Activated T-cell treated with anti-CD3 and anti-CD28 coated beads, Interleukin-2, amount 50 U/mL, for 1 hour (primary cell): ENCODE measurements at places on chromosomes 1 and 21.

GRCh38 chr1:150807249-150808023 is 624 bp downstream of the CTSK start:
- DNase-seq: no peak

- no peak for DNase-seq
Measured at GRCh38 chr1:103492003-103492625, 33.4 kb upstream of the RNPC3 start.

DNA sequence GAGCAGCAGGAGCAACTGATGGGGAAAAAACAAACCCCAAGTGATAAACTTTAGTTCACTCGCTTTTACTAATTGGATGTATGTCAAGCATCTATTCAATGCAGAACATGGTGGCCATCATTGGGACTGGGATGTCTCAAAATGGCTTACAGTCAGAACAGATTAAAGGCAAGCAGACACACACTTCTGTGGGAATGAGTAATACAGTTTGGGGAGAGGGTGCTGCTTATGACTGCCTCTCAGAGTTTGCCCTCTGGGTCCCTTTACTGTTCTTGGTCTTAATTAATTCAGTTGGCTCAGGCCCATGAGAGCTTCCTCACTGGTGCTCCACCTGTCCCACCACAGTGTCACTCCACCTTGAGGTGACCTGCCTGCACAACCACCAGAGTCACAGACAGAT is 119.5 kb downstream of the TBX19 start:
- DNase-seq: no peak

DNA sequence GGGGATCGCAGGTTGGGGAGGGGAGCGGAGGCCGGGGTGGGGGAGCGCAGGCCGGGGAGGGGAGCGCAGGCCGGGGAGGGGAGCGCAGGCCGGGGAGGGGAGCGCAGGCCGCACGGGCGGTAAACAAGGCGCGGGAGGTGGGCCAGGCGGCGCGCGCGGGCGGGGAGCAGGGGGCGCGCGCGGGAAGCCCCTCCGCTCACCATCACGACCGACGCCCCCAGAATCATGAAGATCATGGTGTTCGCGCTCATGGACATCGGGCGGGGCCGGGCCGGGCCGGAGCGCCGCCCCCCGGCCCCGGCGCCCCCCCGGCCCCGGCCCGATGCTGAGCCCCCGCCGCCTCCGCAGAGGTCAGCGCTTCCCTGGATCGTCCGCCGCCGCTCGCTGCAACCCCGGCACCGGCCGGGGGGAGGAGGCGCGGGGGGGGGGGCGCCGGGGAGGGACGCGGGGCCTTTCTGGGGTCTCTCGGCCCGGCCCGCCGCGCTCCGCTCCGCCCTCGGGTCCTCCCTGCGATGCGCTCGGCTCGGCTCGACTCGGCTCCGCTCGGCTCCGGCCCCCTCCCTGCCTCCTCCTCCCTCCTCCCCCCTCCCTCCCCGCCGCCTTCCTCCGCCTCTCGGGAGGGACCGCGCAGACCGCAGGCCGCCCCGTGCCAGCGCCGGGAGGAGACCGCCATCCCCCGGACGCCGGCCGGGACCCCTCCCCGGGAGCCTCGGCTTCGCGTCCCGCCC is at the start of gene TMEM240:
TSS of gene TMEM240 (minus strand) at position 535 of the 728 bp plus-strand sequence. CDS start at position 257, 278 bp downstream.
- DNase-seq: peak; percentile 61

DNA sequence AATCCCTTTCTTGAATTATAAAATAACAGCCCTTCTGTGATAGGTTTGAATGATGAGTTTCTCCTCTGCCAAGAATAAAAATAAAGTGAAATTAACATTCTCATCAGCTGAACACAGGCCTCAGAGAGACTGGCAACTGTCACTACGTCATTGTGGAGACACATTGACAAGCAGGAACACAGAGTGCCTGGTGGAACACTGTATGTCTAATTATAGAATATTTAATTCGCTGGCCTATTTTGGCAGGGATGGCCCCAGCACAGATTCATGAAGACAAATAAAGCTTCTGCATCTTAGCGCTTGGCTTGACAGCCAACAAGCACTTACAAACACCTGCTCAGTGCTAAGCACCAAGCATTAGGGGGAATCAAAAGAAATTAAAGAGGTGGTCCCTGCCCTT is 52.0 kb upstream of the SMYD2 start:
- DNase-seq: no peak
